Activated T-helper 1 cell treated with Interleukin-2 at 50 U/mL for 16 hours (primary cell): ENCODE measurements at places on chromosomes 3 and 15.
A peak's percentile ranks its signal among the peaks of the same experiment; 100 is the strongest.

DNA sequence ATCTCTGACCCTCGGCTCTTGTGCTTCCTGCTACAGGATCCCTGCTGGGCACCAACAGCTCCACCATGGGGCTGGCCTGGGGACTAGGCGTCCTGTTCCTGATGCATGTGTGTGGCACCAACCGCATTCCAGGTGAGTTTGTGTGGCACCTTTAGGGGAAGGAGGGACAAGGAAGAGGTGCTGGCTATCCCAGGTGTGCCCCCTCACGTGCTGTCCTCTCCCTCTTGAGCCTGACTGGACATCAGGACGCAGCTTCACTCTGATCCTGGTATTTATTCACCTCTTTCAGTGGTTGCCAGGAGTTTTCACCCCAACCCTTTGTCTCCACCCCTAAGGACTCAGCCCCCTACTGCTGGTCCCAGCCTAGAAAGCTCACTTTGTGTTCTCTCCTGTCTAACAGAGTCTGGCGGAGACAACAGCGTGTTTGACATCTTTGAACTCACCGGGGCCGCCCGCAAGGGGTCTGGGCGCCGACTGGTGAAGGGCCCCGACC, 960 bp downstream of the THBS1 start:
- DNase-seq, result no peak

- no peak for DNase-seq
Observed at GRCh38 chr15:76460871-76461270, 124.3 kb downstream of the ISL2 start.

GRCh38 chr15:41557673-41558399, 1.2 kb upstream of the TYRO3 start:
- peak; percentile 58 for DNase-seq

DNA sequence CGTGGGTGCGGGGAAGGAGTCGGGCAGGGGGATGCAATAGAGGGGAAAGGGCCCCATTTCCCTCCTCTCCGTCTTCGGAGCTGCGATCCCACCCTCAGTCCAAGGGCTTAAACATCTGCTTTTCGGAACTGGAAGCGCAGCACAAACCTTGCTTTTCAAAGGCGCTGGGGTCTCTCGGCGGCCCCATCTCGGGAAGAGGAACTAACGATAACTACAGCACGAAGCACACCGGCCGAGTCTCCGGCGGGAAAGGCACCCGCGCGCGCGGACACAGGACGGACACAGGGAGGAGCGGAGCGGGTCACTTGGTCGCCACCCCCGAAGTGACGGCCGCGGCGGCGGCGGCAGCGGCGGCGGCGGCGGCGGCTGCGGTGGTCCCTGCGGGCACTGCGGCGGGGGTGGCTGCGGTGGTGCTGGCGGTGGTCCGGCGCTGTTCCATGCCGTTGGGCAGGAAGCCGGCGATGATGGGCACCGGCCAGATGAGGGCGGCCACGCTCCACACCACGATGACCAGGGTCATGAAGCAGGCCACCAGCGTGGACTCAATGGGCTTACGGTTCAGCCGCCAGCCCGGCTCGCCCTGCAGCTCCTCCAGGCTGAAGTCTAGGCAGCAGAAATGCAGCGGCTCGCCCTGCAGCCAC, 1.1 kb downstream of the TMEM158 start:
- no peak for DNase-seq

GRCh38 chr3:188528396-188528795, 374.4 kb downstream of the LPP start:
- DNase-seq, result no peak

GRCh38 chr3:146912241-146913015, 307.3 kb upstream of the PLSCR5 start:
- no peak for DNase-seq

GRCh38 chr3:115864911-115865310, 241.6 kb downstream of the GAP43 start:
- no peak for DNase-seq

- DNase-seq, result no peak
Observed at GRCh38 chr3:71428841-71429596, 154.5 kb downstream of the FOXP1 start.

GRCh38 chr15:29127506-29128430, 141.9 kb downstream of the NSMCE3 start:
- DNase-seq, result no peak

DNA sequence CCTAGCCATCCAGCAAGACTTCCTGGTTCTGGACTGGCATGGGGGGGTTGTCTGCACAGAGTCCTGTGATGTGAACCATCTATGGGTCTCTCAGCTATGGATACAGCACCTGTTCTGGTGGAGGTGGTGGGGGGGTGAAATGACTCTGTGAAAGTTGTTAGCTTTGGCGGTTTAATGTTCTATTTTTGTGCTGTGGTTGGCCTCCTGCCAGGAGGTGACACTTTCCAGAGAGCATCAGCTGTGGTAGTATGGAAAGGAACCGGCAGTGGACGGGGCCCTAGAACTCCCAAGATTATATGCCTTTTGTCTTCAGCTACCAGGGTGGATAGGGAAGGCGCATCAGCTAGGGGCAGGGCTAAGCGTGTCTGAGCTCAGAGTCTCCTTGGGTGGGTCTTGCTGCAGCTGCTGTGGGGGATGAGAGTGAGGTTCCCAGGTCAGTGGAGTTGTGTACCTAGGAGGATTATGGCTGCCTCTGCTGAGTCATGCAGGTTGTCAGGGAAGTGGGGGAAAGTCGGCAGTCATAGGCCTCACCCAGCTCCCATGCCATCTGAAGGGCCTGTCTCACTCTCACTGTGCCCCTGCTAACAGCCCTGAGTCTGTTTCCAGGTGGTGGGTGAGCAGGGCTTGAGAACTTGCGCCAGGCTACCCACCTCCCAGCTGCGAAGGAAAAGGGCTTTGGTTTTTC, 7.1 kb upstream of the LARS2 start:
- no peak for DNase-seq

DNA sequence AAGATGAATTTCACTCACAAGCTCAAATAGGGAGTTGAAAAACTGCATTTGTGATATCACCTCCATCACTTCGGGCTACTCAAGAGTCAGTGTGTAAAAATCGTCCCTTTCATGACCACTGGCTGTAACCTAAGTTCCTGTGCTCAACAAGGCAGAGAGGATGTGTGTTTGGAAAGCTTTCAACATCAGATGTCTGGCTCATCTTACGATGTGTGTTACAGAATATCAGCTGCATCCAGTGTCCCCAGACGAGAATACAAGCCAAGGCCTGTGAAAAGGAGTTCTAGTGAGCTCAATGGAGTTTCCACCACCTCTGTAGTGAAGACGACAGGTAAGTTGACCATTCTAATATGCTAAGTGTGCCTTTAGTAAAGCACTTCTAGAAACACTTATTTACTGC, 65.5 kb upstream of the ADAMTSL3 start:
- DNase-seq, result no peak

DNA sequence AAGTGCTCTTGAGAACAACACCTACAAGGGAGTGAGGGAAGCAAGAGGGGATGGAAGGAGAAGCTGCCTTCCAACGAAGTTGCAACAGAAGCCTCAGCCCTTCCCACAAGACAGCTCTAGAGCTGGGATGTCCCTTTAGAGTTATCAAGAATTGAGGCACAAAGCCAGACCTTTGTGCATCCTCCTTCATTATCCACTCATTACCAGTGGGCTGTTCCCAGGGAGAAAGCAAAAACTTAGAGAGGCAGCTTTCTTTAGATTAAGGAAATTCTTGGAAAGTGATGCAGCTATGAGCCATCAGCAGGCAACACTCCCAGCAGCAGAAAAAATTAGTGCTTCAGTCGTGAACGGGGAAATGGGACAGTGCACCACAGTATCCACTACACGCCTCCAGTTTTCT, 10.6 kb upstream of the CD96 start:
- no peak for DNase-seq

DNA sequence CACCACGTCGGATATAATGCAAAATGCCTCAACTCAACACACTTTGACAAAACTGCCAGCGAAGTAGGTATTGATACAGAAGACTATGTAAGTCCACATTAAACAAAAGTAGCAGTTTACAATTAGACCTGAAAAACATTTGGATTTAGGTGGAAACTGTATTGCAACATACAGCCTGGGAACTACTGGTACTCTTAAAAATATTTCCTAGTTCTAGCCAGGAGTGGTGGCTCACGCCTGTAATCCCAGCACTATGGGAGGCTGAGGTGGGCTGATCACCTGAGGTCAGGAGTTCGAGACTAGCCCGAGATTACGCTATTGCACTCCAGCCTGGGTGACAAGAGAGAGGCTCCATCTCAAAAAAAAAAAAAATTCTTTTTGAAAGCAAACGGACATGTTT, 246.2 kb downstream of the ZBTB20 start:
- DNase-seq, result no peak

DNA sequence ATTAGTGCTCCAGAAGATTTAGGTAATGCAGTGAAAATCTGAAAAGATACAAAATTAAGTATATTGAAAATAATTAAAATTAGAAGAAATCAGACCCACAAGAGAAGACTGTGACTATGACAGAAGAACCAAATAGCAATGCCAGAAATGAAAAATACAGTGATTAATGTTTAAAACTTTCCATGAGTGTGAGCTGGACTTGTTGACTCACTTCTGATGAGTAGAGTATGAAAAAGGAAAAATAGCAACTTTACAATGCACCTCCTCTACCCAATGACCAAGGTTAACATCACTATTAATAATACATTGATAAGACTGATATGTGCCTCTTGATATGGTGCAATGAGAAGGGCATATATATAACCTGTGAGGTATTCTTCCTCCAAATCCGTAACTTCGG, 39.3 kb upstream of the SLC22A13 start:
- DNase-seq, result no peak

DNA sequence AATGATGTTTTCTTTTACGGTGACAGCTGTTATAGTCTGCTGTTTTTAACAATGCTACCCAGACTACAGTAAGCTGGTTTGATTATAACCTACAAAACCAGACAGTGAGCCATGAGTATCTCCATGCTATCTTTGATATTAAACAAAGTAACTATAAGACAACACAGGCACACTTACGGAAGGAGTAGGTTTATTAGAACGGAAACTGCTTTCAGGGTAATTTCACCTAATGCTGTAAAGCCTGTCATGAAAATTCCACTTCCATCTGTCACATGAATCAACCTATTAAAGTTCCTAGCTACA, 33.0 kb downstream of the VPS13C start:
- no peak for DNase-seq

DNA sequence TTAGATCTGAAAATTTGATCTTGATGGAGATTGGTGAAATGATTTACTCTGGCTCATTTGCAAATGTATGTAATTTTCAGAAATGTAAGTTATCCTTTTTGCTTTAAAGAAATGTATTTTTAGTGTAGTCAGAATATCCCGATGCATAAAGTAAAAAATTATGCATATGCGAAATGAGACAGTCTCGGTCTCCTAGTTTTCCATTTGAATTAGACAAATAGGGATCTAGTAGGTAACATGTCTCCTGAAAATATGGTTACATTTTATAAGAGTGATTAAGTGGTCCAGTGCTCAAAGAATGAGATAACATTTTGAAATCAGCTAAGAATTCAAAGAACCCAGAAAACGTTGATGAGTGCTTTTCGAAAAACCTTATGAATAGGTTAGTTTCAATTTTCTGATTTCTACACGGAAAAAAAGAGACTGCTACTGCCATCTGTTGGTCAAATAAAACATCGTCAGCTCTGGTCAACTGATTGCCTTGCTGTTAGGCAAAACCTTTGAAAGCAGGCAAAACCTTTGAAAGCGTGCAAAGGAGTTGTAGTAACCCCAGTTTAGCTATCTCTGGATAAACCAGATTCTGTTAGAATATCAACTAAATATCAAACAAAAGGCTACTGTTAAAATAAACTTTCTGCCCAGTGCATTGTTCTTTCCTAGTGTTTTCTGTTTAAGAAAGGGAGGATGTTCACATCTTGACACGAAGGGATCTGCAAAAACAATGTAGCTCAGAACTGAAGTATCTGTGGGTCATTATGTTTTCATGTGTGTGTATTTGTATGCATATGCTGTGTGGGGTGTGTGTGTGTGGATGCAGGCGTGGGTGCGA, 59.3 kb upstream of the CHMP2B start:
- DNase-seq, result no peak
